Stimulated activated CD4-positive, alpha-beta T cell treated with anti-CD3 and anti-CD28 coated beads, TNF-alpha, amount 100 ng/mL, for 1 hour (primary cell): ENCODE measurements at places on chromosomes 5 and 9.

DNA sequence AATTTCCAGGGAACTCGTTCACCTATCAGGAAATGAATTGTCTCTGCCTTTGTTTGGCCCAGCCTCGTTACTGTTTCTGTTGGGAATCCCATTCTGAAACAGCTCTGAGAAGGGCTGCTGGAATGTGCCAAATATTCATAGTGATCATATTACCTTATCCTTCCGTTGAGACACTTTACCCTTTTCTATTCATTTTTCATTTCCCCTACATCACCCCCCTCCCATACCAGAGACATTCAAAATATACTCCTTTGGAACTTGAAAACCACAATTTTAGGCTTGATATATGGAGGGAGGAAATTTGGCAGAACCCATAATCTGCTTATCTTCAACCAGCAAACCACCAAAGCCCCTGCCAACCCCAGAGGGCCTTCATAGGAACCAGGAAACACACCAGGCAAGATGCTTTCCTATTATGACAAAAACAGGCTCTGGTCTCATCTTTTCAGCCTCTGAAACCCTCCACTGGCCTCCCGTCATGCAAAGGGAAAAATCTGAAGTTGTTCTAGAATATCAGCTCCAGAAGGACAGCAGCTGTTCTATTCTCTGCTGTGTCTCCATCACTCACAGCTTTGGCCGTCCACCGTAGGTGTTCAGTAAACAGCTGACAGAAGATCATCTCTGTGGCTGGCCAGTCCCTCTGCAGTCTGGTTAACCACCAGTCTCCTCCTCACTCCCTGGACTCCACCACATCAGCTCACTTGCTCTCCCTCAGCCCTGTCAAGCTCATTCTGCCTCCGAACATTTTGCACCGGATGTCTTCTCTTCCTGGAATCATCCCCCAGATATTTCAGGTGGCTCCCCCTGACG, 217.2 kb upstream of the WWC1 start:
- DNase-seq: no peak

- DNase-seq: no peak
Measured at GRCh38 chr9:7665874-7666273, 133.7 kb downstream of the DMAC1 start.

DNA sequence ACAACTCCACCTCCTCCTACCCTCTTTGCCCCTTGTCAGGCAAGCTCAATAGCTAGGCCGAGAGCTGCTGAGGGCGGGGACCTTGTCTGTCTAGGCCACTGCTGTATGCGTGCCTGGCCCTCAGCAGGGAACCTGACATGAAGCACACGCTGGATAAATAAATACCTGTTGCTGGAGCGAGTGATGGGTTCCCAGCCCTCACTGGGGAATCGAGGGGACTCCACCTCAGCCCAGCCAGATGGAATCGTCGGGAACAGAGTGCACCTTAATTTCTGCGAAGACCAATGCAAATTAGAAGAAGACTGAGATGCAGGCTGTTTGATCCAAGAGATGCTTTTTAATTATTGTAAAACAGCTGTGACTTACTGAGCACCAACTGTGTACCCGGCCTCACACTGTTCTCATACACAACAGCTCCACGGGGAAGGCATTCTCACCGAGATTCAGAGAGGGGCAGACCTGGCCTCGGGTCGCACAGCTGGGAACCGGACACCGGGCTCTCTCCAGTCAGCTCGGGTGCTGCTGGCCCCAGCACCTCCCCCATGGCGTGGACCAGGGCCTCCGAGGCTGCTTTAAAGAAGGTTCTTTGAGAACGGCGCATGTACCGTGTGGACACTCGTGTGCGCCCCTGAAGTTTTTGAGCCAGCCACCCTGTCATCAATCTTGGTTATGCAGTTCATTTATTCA, 109.7 kb upstream of the IER5L start:
- DNase-seq: no peak

DNA sequence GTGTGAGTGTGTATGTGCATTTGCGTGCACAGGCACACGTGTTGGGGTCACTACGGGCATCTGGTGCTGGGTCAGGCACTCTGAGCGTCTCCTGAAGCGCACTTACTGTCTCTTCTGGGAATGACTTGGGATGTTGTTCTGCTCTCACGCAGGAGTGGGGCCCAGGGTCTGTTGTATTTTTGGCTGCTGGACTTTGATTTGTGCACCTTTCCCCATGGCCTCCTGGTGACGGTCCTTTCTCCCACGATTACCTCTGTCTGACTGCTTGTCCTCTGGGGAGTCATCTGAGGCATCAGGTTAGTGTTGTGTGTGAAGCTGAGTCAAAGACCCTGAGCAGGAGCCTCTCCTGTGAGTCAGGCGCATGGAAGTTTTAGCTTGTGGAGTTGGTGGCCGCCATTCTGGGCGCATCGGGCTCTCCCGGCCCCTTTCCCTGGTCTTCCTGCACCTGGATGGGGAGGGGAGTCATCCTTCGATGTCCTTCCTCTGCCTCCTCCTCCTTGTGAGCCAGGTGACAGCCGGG, 62.1 kb downstream of the RXRA start:
- no peak for DNase-seq

DNA sequence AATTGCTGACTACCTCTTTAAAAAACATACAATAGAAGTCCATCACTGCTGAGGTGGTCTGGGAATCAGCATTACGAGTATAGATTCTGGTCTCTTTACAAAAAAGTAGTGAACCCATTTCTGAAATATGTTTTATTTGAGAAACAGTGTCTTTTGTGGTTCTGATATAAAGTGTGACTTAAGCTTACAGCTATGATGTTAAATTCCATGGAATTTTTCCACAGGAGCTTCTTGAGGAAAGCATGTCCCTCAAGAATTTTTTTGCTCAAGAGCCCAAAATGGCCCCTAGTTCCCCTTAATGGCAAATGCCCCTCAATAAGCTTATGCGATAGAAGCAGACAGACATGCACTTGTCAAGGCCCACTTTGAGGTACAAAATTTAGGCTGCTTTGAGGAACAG, 265.7 kb downstream of the FAM170A start:
- DNase-seq: no peak

DNA sequence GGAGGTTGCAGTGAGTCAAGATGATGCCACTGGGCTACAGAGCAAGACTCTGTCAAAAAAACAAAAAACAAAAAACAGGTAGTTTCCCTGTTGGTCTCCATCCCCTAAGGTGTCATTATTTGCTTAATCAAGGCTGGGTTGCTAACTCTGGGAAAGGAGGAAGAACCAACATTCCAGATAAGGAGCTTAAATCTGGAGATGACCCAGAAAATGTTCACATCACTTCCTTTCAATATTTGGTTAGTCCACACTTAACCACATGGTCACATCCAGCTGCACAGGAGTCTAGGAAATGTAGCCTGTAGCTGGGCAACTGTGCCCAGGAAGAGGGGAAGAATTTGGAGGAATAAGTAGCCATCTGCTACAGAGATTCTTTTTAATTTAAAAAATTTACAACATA, 25.9 kb upstream of the MEGF9 start:
- no peak for DNase-seq

- no peak for DNase-seq
Measured at GRCh38 chr9:1977026-1977425, 38.1 kb upstream of the SMARCA2 start.

DNA sequence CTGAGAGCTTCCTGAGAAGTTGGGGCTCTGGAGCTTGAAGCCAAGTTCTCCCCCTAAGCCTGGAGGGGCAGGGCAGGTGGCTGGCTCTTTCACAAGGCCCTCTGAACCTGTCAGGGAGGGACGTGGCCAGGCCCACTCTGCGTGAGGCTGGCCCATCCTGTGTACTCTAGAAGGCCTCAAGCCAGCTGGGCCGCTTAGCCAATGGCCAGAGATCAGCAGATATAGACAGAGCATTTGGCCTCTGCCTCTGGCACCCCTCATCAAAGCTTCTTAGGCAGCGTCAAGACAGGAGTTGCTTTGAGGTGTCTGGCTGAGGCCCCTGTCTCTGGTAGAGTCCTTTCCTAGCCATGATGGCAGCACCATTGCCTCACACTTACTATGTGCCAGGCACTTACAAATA, 105.6 kb downstream of the FGF18 start:
- no peak for DNase-seq

DNA sequence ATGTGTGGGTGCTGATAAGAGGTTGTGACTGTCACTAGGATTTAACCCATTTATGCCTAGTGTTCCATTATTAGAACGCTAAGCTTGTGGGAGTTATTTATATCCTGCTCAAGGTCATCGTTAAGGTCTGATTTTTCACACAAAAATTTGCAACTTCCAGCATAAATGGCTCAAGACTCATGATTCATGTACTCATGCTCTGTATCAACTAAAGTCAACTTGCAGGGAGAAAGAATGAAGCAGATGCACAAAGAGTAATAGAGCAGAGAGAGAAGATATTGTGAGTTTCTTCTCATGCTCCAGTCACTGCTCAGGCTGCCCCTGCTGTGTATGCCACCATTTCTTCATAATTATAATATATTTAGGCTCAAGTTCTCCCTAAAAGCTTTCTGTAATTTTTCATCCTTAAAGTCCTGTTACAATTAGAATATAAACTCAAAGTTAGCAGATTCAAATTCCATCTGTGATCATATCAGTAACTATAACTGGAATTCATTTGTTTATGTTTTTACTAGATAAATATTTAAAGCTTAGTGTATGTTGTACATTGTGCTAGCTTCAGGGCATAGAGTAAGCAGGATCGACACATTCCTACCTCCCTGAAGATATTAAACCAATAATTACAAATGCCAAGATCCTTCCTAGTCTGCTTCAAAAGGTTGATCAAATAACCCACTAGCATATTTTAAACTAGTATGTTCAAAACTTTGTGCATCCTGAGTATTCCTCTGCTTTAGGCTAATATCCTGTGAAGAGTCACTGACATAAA, 136.7 kb downstream of the NUDT12 start:
- DNase-seq: no peak

- DNase-seq: no peak
Measured at GRCh38 chr9:108012405-108012804, 522.8 kb upstream of the KLF4 start.

DNA sequence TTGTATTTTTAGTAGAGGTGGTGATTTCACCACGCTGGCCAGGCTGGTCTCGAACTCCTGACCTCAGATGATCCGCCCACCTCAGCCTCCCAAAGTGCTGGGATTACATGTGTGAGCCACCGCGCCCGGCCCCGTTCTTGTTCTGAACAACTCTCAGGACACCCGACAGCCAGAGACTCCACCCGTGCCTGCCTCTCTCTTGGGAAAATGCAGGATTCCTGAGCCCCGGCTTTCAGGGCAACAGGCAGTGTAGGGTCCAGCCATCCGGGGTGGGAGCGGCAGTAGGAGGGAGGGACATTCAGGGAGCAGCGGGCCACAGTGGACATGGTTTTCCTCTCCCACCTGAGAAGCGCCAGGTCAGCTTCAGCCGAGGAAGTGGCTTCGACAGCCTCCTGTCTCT, 34.4 kb downstream of the NCS1 start:
- DNase-seq: no peak

GRCh38 chr9:134725605-134725940, 84.0 kb downstream of the COL5A1 start:
- no peak for DNase-seq
